Bronchial smooth muscle cell (primary cell): ENCODE measurements at places on chromosomes 12 and 14. TPM values are rescaled to one million over a fixed set of nuclear protein-coding genes. Genes with fewer than 3 reads are reported as not detected.

The CLEC2D gene
- total RNA-seq: 1.7 TPM in 2 replicates

The KCNA5 gene
- total RNA-seq: not detected in 2 replicates

The NINJ2 gene
- 2.7 and 3.0 TPM in 2 replicates for total RNA-seq

The PTPRB gene
- total RNA-seq: under 0.01 and 0.09 TPM in 2 replicates

The CAPZA3 gene
- not detected in 2 replicates for total RNA-seq

The ACVRL1 gene
- 50.6 and 70.5 TPM in 2 replicates for total RNA-seq

The PRH2 gene
- total RNA-seq: 0.63 TPM in 1 of 2 replicates, not detected in the other

The TSPAN11 gene
- 0.26 and 0.32 TPM in 2 replicates for total RNA-seq

The COX8C gene
- not detected in 2 replicates for total RNA-seq

The SLCO1B1 gene
- not detected in 2 replicates for total RNA-seq

The ESPL1 gene
- total RNA-seq: 0.86 and 1.9 TPM in 2 replicates

The OAS2 gene
- total RNA-seq: 0.69 and 2.0 TPM in 2 replicates

The TMEM63C gene
- total RNA-seq: 0.32 TPM in 1 of 2 replicates, not detected in the other

The ACSS3 gene
- total RNA-seq: 12.2 and 16.2 TPM in 2 replicates

The HHIPL1 gene
- total RNA-seq: 8.5 and 8.6 TPM in 2 replicates

The ZFHX2 gene
- total RNA-seq: 0.09 and 0.32 TPM in 2 replicates

The PRPH gene
- total RNA-seq: 0.95 and 1.4 TPM in 2 replicates

The CPSF6 gene
- 13.2 and 43.2 TPM in 2 replicates for total RNA-seq

The RD3L gene
- not detected in 2 replicates for total RNA-seq

The PTGDR gene
- total RNA-seq: 0.16 and 0.17 TPM in 2 replicates

The ASIC1 gene
- total RNA-seq: 2.8 and 3.7 TPM in 2 replicates

The NUDT14 gene
- total RNA-seq: 8.3 and 22.7 TPM in 2 replicates
